Stimulated activated memory B cell treated with anti-CD40 and anti-IgM and Interleukin-4, amounts not matched to agents 10 μg/mL and 1 μg/mL and 100 μg/mL, for 72 hours (primary cell): ENCODE measurements at places on chromosomes 3 and 15.

GRCh38 chr3:49104052-49104426 lies 518 bp downstream of the QARS1 start:
- H3K27me3 ChIP-seq = no peaks in the 10 kb centered on the region
- ATAC-seq = no peak
- H3K27ac ChIP-seq = peak overlapping the region; percentile 96

- H3K4me3 ChIP-seq = no peak overlapping the region
- no peak for ATAC-seq
- no peaks in the 10 kb centered on the region for H3K4me1 ChIP-seq
These were observed 16.4 kb downstream of the SLCO2A1 start for GRCh38 chr3:134013280-134013679.

- H3K27me3 ChIP-seq = peaks cover 25% of the 10 kb centered on the region
- no peak overlapping the region for H3K27ac ChIP-seq
- no peaks in the 10 kb centered on the region for H3K36me3 ChIP-seq
- ATAC-seq = no peak
- H3K4me1 ChIP-seq = peaks cover 6% of the 10 kb centered on the region
- no peak overlapping the region for H3K4me3 ChIP-seq
These were observed 53.9 kb upstream of the SSR3 start for GRCh38 chr3:156608601-156609514.

DNA sequence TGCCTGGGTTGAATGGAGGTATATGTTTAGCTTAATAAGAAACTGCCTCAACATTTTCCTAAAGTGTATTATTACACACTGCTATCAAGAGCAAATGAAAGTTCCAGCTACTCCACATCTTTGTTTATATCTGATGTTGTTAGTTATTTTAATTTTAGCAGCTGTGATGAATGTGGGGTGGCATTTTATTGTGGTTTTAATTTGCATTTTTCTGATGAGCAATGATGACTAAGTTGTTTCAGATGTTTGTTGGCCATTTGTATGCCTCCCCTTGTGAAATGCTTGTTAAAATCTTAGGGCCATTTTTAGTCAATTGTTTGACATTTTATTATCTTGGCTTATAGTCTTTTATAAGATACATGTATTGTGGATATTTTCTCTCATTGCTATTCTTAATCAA lies 260.4 kb upstream of the SLCO3A1 start:
- ATAC-seq = no peak
- H3K27me3 ChIP-seq = no peaks in the 10 kb centered on the region
- H3K36me3 ChIP-seq = no peaks in the 10 kb centered on the region

DNA sequence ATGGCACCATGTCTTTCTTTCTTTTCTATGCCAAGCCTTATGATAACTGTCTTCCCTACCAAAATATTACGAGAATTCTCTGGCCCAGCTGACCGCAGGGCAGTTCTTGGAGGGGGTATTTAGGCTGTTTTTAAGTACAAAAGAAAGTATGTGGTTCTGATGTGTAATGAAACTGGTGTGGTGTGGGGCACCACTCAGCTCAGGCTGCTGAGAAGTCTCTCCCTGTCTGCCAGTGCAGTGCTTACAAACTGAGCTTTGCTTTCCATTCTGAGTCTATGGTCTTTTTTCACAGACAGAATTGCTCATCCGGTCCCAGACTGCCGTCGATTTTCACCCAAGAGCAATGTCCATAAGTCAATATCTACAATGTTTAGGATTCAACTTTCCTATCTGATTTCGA lies 847.6 kb downstream of the NTRK3 start:
- no peak overlapping the region for H3K27ac ChIP-seq
- H3K27me3 ChIP-seq = no peaks in the 10 kb centered on the region
- H3K4me1 ChIP-seq = no peaks in the 10 kb centered on the region

DNA sequence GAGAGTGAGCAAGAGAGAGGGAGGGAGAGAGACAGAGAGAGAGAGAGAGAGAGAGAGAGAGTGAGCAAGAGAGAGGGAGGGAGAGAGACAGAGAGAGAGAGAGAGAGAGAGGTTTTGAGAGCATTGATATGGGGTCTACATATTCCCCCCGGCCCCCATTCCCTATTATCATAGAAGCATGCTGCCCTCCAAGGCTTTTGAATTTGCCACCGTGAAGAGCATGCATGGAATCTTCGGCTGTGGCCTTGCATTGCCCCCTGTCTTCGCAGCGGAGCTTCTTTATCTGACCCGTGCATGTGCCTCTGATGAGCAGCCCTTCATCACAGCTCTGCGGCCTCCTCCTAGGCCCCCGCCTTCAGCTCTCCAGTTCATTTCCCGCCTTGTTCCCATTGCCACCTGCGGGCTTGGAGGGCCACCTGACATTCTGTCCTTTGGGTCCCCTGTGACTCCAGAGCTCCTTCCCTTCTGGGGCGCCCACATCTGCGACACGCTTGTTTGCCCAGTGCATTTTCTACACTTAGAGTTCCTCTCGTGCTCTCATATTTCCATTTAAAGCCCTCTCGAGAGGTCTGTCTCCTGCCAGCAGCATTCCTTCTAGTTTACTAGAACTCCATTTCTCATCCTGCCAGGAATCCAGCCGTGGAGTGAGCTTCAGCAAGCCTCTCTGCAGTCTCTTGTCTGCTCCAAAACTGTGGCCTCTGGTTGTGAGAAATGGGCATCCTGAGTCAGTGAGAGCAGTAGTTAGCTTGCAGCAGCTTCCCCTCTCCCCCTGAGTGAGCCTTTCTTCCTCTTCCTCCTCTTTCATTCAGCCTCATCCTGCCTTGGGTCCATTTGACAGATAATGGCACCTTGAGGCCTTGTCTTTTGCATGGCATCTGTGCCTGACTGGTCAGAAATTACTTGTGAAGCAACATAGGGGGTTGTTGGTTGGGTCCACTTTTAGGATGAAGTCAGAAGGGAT lies 25.3 kb downstream of the LPP start:
- peak overlapping the region; percentile 33 for H3K27ac ChIP-seq
- H3K4me3 ChIP-seq = no peak overlapping the region
- no peaks in the 10 kb centered on the region for H3K27me3 ChIP-seq
- peaks cover 45% of the 10 kb centered on the region for H3K4me1 ChIP-seq

DNA sequence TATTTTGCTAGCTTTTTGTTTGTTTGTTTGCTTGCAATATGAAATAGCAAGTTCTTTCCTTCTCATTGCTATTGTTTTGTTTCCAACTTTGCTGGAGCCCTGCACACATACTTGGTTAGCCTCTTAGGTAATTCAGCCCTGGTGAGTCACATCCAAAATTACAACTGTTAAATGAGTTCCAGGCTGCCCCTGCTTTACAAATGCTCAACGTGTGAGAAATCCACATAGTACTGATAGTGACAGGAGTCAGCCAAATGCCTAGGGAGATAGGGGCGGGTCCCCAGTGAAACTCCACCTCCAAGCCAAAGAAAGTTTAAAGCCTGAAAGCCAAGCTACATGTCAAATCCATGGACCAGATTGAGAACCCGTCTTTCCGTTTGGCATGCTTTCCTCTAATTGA lies 81.3 kb upstream of the RNF7 start:
- H3K27ac ChIP-seq = no peak overlapping the region
- H3K4me1 ChIP-seq = peaks cover 12% of the 10 kb centered on the region
- no peak for ATAC-seq

GRCh38 chr3:36648241-36649034 lies 115.9 kb downstream of the DCLK3 start:
- peaks cover 14% of the 10 kb centered on the region for H3K27me3 ChIP-seq
- no peaks in the 10 kb centered on the region for H3K4me1 ChIP-seq
- peak; percentile 36 for ATAC-seq
- H3K27ac ChIP-seq = no peak overlapping the region

DNA sequence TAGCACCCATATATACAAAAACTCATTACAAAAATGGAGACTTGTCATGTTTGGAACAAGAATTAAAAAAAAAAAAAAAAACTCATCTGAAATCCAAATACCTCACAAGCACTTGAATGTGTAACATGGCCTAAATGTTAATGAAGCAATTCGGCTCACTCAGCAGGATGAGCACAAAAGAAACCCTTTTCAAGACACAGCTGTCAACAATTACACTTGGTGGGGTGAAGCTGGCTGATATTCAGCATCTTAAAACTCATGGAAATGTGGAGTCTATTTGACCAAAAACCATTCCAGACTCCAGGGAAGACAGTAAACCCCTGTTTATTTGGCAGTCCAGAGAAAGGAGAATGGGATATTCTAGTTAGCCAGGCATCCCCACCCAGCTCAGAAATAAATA lies 205.4 kb upstream of the TSC22D2 start:
- no peak for ATAC-seq
- H3K27ac ChIP-seq = no peak overlapping the region
- no peaks in the 10 kb centered on the region for H3K4me1 ChIP-seq
- peaks cover 29% of the 10 kb centered on the region for H3K27me3 ChIP-seq
- no peaks in the 10 kb centered on the region for H3K36me3 ChIP-seq

GRCh38 chr3:191123231-191123630 lies 75.8 kb upstream of the OSTN start:
- H3K36me3 ChIP-seq = no peaks in the 10 kb centered on the region
- no peak overlapping the region for H3K27ac ChIP-seq
- no peaks in the 10 kb centered on the region for H3K27me3 ChIP-seq
- ATAC-seq = no peak
- H3K4me1 ChIP-seq = no peaks in the 10 kb centered on the region

- no peak overlapping the region for H3K27ac ChIP-seq
- no peaks in the 10 kb centered on the region for H3K27me3 ChIP-seq
- H3K4me3 ChIP-seq = no peak overlapping the region
- ATAC-seq = no peak
These were observed 4.8 kb downstream of the GPR171 start for GRCh38 chr3:151197981-151198767.

DNA sequence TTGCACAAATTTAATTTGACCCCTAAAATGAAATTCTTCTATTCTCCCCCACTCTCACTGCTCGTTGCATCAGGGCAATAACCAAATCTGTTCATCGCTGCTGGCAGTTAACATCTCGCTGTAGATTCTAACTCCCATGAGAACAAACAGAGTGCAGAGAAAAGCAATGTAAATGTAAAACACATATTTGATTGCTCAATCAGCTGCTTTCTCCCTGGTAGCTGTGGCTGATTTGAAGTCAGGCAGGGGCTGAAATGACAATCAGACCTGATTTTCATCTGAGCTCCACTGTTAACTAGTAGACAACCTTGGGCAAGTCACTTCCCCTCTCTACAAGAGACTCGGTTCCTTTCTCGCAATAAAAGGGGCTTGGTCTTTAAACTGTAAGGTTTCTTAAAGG lies 119.8 kb upstream of the CPNE4 start:
- ATAC-seq = no peak
- H3K27me3 ChIP-seq = peaks cover 10% of the 10 kb centered on the region
- no peaks in the 10 kb centered on the region for H3K4me1 ChIP-seq
- no peaks in the 10 kb centered on the region for H3K36me3 ChIP-seq

DNA sequence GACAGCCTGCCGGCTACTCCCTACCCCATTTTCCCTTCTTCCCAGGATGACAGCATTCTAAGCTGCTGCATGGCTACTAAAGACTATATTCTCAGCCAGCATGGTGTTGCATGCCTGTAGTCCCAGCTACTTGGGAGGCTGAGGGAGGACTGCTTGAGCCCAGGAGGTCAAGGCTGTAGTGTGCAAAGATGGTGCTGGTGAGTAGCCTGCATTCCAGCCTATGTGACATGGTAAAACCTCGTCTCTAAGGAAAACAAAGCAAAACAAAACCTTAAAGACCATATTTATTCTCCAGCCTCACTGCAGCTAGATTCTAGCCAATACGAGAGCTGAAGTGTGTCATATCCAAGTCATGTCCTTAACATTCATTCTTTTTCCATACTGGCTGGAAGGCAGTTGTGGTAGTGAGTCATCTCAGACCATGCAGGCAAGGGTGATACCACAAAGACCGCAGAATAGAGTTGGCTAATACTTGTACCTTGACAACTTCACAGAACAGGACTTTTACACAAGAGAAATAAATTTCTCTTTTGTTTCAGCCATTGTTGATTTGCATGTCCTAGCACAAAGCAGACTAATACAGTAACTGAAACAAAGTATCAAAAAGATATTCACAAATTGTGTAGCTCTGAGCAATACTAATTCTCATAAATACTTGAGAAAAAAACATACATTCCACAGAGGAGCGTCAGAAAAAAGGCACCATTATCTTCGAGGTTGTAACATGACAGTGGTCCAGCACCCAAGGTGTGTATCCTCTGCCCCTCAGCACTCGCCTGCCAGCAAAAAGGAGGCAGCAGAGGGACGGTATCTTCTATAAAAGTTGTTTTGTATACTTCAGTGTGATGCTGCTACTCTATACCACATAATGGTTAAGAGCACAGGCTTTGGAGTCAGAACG lies 14.8 kb downstream of the PBRM1 start:
- no peaks in the 10 kb centered on the region for H3K27me3 ChIP-seq

DNA sequence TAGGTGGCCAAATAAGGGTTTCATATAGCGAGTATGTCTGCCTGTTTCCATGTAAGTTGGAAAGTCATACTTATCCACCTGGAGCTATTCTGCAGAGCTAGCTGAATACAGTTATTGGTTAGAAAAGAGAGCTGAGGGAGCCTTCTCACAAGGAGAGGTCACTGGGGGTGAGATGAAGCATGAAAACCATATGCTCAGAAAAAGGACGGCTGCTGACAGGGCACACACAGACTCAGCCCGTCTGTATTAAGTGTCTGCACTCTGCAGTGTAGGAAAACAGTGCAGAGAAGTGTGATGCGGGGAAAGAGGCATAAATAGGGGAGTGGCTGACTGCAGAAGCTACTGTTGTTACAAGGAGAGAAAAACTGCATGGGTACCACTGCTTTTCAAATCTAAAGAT lies 58.2 kb downstream of the C3orf70 start:
- no peaks in the 10 kb centered on the region for H3K36me3 ChIP-seq
- no peak overlapping the region for H3K4me3 ChIP-seq
- no peaks in the 10 kb centered on the region for H3K4me1 ChIP-seq
- no peak for ATAC-seq

- no peak overlapping the region for H3K27ac ChIP-seq
- H3K27me3 ChIP-seq = no peaks in the 10 kb centered on the region
- H3K36me3 ChIP-seq = peaks cover 38% of the 10 kb centered on the region
- no peak overlapping the region for H3K4me3 ChIP-seq
- no peaks in the 10 kb centered on the region for H3K4me1 ChIP-seq
These were observed 25.5 kb upstream of the HYKK start for GRCh38 chr15:78481917-78482316.

GRCh38 chr15:43824302-43825246 lies at the start of gene MFAP1:
TSS of gene MFAP1 (minus strand) at chr15:43824690. CDS start at chr15:43824569, 121 bp downstream.
- H3K27ac ChIP-seq = peak within 1 kb of the TSS; percentile 94
- H3K36me3 ChIP-seq = peaks cover 17% of the 10 kb centered on the region
- no peaks in the 10 kb centered on the region for H3K27me3 ChIP-seq

DNA sequence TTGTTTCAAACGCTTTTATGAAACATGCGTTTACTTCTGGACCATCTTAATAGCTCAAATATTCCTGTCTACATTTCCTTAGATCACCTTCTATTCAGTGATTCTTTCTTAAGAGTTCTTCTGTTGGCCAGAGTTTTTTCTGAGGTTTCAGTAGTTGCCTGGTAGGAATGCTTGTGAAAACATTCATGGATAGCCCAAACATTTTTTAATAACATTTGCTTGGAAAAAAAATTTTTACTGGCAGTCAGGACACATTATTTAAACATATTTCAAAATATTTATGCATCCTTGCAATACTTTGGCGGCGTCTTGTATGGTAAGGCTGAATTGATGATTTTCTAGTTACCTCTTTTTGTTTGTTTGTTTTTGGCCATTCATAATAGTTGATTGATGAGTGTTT lies 47.4 kb upstream of the ZBTB20 start:
- no peaks in the 10 kb centered on the region for H3K4me1 ChIP-seq
- H3K27ac ChIP-seq = no peak overlapping the region
- no peak for ATAC-seq
- no peaks in the 10 kb centered on the region for H3K27me3 ChIP-seq
- H3K4me3 ChIP-seq = no peak overlapping the region

GRCh38 chr3:52078781-52079560 lies 22.6 kb upstream of the DUSP7 start:
- H3K4me1 ChIP-seq = no peaks in the 10 kb centered on the region
- no peak overlapping the region for H3K4me3 ChIP-seq
- H3K27me3 ChIP-seq = no peaks in the 10 kb centered on the region
- H3K27ac ChIP-seq = no peak overlapping the region
